ENCODE measurements at places on chromosomes 7 and 10. TPM values are rescaled to one million over a fixed set of nuclear protein-coding genes. Genes with fewer than 3 reads are reported as not detected.
A peak's percentile ranks its signal among the peaks of the same experiment; 100 is the strongest.

GRCh38 chr10:69965919-69966662 is 86.6 kb upstream of the MACROH2A2 start:
- DNase-seq = no peak

GRCh38 chr10:73060738-73061635 is 35.7 kb downstream of the P4HA1 start:
- peak; percentile 65 for DNase-seq

Gene ATP6V0A4
- total RNA-seq = 0.40 TPM

GRCh38 chr7:132410861-132411541 is 165.3 kb downstream of the PLXNA4 start:
- no peak for DNase-seq

- no peak for DNase-seq
Observed at GRCh38 chr10:5467207-5467535, 32.2 kb downstream of the CALML5 start.

DNA sequence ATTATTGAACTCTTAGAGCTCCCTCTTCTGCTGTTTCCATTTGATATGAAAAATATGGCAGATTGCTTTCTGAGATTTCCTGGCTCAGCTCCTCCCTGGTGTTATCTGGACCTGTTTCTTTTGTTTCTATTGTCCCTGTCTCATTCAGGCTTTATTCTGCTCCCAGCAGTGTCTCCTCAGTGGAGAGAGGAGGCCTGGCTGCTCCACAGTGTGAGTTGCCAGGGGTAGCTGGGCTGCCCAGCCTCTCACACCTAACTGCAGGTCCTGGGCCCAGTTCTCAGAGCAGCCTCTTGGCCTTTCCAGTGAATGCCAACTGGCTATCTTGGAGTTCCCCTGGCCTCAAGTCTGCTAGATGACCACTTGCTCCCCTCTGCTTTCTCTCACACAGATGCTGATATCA is 127.0 kb downstream of the VPS41 start:
- DNase-seq = no peak

- no peak for DNase-seq
Observed at GRCh38 chr10:116232613-116233012, 40.4 kb downstream of the GFRA1 start.

DNA sequence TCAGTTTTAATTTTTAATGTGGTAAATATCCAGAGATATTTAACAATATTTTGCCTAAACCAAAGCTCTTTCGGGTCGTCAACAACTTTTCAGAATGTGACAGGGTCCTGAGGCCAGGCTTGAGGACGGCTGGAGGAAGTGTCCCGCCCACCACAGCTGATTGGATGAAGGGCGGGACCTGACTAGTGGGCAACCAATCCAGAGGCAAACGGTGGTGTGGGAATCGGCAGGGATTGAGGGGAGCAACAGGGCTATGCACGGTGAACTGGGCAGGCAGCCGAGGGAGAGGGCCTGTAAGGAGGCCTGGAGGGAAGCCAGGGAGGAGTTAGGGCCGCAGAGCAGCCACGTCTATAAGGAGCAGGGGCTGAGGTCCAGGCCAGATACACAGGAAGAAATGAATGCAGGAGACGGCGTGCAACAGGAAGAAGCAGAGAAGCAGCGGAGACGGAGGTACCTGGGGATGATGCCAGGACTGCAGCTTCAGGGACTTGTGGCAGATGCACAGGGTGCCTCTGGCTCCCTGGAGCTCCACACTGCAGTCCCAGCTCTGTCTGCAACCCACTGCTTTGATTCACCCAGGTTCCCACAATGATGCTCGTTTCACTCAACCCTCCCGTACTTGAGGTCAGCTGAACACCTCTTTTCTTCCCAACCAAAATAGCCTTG is 46.1 kb upstream of the ZMIZ1 start:
- DNase-seq = peak; percentile 8

DNA sequence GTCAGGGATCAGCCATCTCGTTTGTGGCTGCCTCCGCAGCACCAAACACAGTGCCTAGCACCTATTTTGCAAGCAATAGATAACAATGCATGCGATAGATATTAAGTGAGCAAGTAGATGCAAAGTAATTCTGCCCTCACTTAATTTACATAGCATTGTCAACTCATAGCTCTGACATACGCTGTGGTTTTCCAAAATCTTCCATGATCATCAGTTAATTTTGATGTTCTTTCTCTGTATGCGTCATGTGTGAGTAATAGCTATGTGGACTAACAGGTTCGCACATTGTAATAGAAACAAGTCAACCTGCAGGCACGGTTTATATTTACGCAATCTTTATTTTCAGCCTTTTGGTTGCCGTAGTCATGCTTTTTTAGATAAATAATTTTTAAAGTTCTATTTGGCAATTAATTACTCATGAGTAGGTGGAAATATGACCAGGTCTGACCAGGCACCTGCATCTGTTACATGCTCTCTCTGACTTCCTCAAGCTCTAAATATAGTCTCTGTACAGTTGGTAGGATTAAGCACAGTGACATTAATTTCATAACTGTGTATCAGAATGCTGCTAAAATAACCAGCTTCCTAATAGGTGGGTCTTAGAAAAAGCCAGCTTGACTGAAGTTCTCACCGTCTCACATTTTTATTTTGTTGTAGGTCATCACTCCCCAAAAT is 13.3 kb downstream of the MAP3K8 start:
- DNase-seq = peak; percentile 94

Gene ANXA8
- total RNA-seq = 103 TPM

DNA sequence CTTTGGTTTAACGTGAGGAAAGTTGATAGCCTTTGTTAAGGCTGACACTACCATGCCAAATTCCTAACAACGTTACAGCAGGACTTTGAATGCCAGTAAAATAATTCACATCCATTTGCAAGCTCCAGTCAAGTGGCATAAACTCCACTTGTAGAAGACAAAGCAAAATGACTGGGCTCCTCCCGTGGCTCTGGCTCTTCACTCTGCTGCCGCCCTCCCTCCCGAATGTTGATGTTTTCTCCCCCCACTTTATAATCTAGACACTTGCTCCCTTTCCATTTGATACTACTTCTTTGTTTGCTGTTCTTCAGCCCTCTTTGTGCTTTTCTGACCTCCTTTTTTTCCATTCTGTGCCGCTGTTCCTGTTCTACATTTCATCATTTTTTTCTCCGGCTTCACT is 22.8 kb upstream of the ITGB8 start:
- no peak for DNase-seq

DNA sequence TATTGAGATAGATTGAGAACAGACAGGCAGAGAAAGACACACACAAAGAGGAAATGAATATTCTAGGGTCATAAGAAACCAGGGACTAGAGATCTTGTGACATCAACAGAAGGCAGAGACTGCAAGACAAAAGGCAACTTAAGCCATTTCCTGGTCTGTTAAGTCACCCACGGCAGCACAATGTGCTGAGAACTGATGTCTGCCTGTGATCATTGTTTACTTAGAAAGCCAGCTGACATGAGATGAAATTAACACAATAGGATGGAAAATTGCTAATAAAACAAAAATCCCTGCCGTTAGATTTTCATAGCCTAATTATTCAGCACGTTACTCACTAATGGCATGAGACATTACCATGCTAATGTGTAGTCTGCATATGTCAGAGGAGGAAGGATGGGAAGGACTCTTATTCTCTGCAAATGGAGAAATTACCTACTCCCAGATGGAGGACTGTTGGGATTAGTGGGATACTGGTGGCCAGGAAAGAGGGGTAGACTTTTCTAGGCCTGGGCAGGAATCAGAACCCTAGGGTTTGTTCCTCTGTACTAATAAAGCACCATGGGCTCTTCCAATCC is 191.3 kb upstream of the PODXL start:
- DNase-seq = no peak

DNA sequence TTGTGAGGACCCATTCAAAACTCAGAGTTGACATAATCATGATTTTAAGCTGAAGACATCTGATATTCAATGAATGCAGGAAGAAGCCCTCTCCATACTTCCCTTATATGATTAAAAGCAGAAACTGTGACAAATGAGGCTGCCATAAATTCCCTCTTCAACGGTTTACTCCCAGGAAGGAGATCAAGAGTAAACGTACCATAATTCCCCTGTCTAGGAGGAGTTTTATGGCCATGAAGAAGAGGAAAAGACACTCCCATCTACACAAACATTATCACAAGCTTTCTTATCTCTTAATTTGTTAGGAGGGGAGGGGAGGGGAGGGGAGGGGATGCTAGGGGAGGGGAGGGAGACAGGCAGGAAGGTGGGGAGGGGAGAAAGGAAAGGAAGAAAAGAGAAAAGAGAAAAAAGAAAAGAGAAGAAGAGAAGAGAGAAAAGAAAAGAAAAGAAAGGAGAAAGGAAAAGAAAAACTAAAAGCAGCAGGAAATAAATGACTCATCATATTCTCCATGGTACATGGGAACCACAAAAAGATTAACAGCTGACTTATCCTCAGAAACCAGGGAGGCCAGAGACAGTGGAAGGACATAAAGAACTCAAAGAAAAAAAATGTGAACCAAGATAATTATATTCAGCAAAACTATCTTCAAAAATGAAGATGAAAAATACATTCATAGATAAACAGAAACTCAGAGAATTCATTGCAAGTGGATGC is 121.6 kb downstream of the ALOX5 start:
- DNase-seq = peak; percentile 17
